ENCODE measurements at places on chromosomes 3 and 15. TPM values are rescaled to one million over a fixed set of nuclear protein-coding genes. Genes with fewer than 3 reads are reported as not detected.

Gene UBP1
- 89.7 TPM for total RNA-seq

Gene SYNM
- total RNA-seq = 10.2 TPM

Gene SLC24A5
- not detected for total RNA-seq

Gene HPS3
- total RNA-seq = 17.8 TPM

DNA sequence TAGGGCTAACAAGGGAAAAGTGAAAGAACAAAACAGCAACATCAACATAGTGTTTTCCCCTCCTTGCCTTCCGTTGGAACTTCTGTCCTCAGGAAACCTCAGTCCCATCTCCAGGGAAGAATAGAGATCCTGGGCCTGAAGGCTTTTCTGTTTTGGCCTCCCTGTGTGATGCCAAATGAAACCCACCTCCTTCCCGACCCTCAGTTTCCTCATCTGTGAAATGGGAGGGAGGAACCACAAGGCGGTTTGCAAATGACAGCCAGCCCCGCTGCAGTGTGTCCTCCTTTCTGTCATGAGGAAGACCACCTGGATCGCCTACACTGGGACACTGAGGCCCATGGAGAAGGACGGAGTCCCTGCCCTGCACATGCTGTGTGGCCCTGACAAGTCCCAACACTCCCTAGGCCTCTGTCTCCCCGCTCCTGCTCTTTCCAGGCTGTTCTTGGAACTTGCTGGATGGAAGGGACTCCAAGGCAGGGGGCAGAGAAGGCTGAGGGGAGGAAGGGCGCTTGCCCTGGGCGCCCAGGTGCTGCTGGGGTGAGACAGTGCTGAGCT, 28.5 kb upstream of the FBLN2 start:
- H3K4me3 ChIP-seq = no peak overlapping the region
- no peaks in the 10 kb centered on the region for H3K27me3 ChIP-seq
- DNase-seq = no peak
- H3K27ac ChIP-seq = no peak overlapping the region
- H3K36me3 ChIP-seq = no peaks in the 10 kb centered on the region

- no peak for DNase-seq
- H3K4me1 ChIP-seq = peaks cover 39% of the 10 kb centered on the region
- no peak overlapping the region for H3K27ac ChIP-seq
- H3K27me3 ChIP-seq = no peaks in the 10 kb centered on the region
- H3K36me3 ChIP-seq = no peaks in the 10 kb centered on the region
These were observed 14.5 kb upstream of the TM4SF1 start for GRCh38 chr3:149391960-149392359.

GRCh38 chr15:93382200-93382820, 293.3 kb upstream of the RGMA start:
- H3K4me3 ChIP-seq = no peak overlapping the region
- H3K27me3 ChIP-seq = no peaks in the 10 kb centered on the region
- DNase-seq = no peak
- no peak overlapping the region for H3K27ac ChIP-seq
- H3K4me1 ChIP-seq = no peaks in the 10 kb centered on the region

DNA sequence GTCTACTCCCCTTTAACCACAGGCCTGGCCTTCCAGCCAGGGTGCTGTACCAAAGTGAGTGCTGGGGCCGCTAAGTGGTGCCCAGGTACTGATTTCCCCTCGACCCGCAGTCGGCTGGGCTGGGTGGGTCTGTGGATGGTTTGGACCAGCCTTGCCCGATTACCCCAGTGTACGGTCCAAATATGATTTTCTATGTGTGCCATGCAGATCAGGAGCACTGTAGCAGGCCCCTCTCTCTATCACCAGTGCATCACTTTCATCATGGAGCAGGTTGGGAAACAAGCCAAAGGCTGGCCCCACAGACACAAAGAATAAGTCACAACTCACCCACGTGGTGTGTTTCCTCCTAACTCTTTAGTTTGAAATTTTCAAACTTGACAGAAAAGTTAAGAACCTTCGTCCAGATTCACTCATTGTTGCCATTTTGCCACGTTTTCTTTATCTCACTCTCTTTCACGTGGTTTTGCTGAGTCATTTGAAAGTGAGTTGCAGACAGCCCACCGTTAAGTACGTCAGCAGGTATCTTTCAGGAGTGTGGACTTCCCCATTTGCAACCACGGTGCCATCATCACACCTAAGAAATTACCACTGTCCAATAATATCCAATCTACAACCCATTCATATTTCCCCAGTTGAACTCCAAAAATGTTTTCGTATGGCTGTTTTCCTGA, 37.0 kb downstream of the ZNF710 start:
- H3K27me3 ChIP-seq = no peaks in the 10 kb centered on the region
- peak overlapping the region; percentile 72 for H3K27ac ChIP-seq
- H3K36me3 ChIP-seq = no peaks in the 10 kb centered on the region
- no peak overlapping the region for H3K4me3 ChIP-seq

Data from endothelial cell of umbilical vein (primary cell).